Activated CD8-positive, alpha-beta T cell treated with anti-CD3 and anti-CD28 coated beads for 36 hours (primary cell): ENCODE measurements at places on chromosomes 6 and 20. TPM values are rescaled to one million over a fixed set of nuclear protein-coding genes. Genes with fewer than 3 reads are reported as not detected.

- no peak for DNase-seq
Measured at GRCh38 chr6:122222761-122223160, 176.7 kb upstream of the HSF2 start.

- no peak for DNase-seq
Measured at GRCh38 chr20:59749301-59749700, 145.0 kb downstream of the PHACTR3 start.

EYA4 gene
- not detected for total RNA-seq

DNA sequence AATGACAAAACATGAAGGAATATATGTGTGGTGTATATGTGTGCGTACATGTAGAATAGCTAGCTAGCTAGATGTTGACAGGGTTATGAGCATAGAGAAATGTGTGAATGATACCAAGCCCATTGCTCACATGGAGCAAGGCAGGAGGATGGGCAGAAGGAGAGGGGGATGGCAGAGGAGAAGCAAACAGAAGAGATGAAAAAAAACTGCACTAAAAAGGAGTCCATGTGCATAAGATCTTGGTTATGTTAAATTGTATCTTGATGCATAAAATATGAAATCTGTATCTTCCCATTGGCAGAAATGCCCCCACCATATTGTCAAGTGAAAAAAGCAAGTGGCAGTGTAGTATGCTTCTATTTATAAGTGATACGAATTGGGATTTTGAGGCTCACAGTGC, 125.1 kb downstream of the PRND start:
- DNase-seq, result no peak

DNA sequence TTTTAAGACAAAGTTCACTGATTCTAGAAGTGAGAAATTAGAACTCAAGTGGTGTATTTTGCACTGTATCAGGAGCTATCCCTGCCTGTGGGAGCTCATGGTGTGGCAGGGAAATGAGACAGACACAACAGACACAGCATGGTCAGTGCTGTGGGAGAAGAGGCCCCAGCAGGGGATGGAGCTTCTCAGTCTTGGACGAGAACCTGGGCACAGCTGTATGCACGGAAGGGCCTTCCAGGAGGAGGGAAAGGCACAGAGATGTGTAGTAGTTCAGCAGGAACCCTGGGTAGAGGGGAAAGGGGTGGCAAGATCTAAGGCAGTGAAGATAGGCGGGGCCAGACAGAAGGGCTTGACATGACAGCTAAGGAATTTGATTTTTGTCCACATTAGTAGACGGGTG, 48.8 kb upstream of the KIF25 start:
- no peak for DNase-seq

GRCh38 chr6:16729183-16729691, 32.0 kb downstream of the ATXN1 start:
- DNase-seq, result peak; percentile 41

DNA sequence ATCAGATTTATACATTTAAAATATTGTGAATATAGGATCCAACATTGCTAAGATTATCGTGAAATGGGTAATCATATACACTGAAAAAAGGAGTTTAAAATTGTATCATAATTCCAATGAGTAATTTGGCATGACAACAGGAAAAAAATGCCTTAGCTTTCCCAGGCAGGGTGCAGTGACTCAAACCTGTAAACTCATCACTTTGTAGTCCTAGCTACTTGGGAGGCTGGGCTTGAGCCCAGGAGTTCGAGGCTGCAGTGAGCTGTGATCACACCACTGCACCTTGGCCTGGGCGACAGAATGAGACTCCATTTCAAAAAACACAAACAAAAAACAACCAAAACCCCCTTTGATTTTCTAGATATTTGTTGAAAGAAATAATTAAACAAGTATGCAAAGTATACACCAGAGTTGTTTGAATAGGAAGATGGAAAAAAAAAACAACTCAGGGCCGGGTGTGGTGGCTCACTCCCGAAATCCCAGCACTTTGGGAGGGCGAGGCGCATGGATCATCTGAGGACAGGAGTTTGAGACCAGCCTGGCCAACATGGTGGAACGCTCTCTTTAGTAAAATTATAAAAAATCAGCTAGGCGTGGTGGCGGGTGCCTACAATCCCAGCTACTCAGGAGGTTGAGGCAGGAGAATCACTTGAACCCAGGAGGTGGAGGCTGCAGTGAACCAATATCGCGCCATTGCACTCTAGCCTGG, 98.7 kb downstream of the TRERF1 start:
- no peak for DNase-seq

NEURL2 gene
- total RNA-seq, result 2.9 TPM

DNA sequence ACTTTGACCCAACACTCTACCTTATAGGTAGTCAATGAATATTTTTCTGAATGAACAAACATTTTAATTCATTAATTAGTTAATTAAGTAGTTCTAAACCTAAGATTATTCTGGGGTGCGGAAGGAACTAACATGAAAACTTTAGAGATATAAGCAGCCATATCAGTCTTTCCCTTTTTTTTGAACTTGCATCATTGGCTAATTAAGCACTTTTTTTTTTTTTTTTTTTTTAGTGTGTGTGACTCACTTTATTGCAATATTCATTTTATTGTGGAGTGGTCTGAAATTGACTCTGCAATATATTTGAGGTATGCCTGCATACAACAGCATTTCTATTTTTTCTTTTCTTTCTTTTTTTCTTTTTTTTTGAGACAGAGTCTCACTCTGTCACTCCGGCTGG, 21.8 kb upstream of the AMD1 start:
- no peak for DNase-seq

GRCh38 chr6:149078211-149078782, 239.2 kb upstream of the TAB2 start:
- no peak for DNase-seq

DSN1 gene
- 23.9 TPM for total RNA-seq

DNA sequence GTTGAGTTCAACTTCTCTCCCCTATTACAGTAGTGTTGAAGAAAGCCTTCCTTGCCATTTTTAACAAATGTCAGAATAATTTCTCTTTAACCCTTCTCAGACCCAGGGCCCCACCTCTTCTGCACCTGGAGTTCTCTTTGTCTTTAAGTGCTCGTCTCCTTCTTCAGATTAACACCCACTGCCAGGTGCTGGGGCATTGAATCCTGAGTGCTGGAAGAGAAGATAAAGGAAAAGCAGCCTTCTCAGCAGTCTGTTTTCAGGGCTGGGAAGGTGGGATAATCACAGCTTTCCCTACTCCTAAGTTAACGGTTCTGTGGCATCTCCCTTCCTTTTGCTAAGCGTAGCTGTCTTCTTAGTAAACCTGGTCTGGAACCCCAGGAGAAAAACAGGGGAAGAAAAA, 114.6 kb upstream of the TAB2 start:
- no peak for DNase-seq

KCNQ2 gene
- not detected for total RNA-seq

SH3BGRL2 gene
- total RNA-seq, result 0.54 TPM

- no peak for DNase-seq
Measured at GRCh38 chr20:37330316-37330715, 15.6 kb upstream of the SRC start.

DNA sequence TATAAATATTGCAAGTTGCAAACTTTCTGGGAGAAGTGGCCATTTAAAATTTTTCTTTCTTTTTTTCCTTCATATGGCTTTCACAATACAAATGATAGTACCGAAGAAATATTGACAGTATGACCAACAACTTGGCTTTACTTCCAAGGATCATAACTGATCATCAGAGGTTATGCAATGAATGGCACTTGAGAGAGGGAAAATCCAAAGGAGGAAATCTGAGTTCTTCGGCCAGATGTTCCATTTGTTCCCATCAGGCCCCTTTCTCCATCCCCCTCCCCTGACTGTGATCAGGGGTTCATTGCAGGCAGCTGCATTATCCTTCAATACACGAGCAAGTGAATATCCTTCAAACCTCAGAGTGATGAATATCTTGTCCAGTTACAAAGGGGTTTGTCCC, 130.0 kb upstream of the UST start:
- DNase-seq, result no peak

DNA sequence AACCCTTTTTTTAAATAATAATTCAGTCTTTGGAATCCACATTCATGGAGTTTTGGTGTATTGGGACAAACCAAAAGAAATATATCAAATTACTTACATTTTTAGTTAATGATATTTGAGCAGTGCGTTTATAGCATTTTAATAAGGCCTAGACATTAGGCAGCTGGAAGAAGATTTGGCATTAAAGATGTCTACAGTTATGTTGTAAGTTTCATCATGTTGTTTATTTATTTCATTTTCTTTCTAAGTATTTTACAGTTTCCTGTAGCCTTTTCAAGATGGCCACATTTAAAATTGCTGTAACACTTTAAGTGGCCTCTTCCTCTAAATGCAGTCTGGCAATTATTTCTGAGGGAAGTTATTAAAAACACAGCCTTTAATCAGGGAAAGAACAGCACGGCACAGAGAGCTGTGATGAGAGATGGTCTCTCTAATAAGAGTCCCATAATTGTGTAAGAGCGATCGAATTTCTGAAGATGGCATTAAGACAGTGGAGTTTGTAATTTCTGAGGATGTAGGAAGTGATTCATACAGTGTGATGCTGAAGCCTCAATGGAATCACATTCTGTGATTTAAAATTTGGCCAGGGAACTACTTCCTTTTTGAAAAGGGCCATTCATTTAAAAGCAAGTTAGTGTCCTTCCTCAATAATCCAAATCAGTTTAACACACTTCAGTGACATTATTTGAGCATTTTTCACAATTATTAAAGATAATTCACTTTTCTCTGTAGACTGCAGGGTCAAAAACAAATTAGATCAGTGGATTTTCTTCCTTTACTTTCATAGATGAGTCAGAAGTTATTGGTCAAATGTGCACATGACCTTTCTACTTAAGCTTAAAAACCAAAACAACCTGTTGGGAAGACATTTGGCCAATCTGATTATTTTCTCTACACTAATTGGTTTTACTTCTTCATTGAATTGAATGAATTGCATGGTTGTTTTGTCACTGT, 52.4 kb upstream of the EDN3 start:
- DNase-seq, result no peak

DNA sequence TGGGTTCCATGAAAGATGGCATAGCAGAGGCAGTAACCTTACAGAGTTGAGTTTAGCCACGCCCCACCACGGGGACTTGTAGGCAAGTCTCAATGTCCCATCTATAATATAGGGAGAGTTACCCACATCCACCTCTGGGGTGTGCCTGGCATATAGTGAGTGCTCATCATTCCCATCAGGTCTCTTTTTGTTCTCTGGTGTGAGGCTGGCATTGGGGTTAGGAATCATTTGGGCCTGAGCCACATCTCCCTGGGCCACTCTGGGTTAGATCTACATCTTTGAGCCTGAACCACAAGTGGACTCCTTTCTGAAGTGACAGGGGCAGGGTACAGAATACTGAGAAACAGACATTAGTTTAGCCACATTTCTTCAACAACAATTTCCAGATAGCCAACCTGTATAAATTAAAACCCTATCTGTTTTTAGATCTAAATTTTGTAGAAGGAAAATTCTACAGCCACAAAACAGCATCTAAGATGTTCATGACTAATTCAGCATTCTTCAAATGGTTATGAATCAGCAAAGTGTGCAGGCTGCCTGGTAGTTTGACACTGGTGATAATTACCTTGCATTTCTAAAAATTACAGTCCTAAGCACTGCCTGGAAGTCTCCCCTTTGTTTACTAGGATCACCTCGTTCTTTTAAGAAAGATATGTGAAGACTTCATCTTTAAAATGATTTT, 20.1 kb downstream of the RNF24 start:
- peak; percentile 50 for DNase-seq

FAM50B gene
- 5.2 TPM for total RNA-seq

GRCh38 chr6:166336847-166337246, 5.5 kb downstream of the SFT2D1 start:
- DNase-seq, result no peak

GRCh38 chr6:122412001-122412400, 12.5 kb downstream of the HSF2 start:
- DNase-seq, result no peak

DNA sequence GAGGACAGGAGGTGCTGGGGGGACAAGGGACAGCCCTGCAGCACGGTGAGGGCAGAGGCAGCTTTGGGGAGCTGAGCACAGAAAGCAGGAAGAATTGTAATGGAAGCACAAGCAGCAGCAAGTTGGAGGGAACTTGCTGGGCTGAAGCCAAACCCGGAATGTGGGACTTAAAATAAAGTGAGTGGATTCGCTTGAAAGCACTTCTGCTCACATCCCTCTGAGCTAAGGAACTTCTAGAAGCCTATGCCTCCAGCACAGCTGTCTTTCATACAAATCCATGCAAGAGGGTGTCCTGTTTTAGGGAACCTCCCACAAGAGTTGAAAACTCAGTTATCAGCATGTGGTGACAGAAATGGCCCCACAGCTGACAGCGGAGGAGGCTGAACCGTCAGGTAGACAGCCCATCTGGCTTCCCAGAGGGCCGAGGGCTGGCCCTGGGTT, 71.4 kb upstream of the MLN start:
- DNase-seq, result no peak

RSPH4A gene
- total RNA-seq, result 0.11 TPM

DNA sequence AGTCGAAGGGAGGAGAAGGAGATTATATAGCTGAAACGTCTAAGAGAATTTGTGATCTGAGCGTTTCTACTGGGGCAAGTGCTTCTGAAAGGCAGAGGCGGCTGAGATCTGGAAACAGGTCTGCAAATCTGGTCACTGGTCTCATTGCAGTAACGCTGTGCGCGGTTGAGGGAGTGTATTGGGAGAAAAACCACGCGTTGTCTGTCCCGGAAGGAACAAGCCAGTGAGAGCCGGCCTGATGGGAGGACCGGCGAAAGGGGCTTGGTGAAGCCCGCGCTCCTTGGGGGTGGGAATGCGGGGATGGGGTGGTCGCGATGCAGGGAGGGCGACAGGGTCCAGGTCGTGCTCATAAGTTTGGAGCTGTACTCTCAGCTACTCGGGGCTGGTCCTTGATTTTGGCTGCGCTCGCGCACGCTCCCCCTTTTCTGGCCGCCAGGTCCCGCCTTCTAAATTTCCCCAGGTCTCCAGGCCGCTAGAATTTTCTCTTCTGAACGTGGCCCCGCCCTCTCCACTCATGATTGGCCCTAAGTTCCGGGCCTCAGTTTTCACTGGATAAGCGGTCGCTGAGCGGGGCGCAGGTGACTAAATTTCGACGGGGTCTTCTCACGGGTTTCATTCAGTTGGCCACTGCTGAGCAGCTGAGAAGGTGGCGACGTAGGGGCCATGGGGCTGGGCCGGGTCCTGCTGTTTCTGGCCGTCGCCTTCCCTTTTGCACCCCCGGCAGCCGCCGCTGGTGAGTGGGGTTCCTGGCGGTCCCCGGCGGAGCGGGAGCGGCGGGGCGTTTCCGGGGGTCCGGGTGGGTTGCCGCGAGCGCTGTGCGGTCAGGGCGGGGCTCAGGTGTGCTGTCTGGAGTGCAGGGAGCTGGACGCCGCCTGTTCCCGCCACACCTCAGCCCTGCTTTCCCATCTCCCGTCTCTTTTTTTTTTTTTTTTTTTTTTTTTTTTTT, at the start of gene MICB:
TSS of gene MICB (plus strand) at position 615 of the 946 bp plus-strand sequence. CDS start at position 664, 49 bp downstream.
- peak; percentile 93 for DNase-seq

GRCh38 chr6:3797231-3798054, 45.9 kb upstream of the PXDC1 start:
- DNase-seq, result no peak
